ENCODE measurements at places on chromosomes 12 and 14.

- DNase-seq: no peak
Measured at GRCh38 chr14:87999277-87999676, 5.7 kb upstream of the GPR65 start.

DNA sequence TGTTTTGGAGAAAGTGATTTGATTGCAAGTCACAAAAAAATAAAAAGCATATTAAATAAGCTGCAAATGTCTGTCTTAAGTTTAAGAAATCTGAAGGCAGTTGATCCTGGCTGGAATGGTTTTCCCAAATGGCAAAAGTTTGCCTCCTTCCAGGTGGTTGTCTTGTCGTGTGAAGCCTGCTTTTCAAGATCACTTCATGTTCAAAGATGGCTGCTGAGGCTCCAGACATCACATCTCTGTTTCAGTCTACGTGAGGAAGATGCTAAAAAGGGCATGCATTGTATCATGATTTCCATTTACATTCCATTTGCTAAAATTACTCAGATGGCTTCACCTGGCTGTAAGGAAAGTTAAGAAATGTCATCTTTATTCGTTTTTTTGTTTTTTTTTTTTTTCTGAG, 31.6 kb upstream of the HMGA2 start:
- DNase-seq: no peak

DNA sequence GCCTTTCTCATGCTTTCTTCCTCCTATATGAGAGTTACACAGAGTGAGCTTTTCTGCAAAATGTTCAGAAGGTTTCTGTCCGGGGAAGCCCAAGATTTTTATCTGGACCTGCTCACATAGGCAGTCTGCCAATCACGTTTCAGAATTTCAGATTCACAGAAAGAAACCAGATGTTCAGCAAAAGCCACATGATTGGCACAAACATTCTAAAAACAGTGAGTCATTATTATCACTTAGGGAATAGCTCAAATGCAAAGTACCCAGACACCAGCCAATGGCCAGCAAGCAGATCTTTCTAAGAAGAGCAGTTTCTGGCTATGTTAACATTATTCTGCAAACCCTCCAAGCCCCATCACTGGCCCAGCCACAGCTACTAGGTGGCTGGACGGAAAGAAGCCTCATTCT, 1558.5 kb upstream of the TMEM132C start:
- peak; percentile 45 for DNase-seq

- DNase-seq: no peak
Measured at GRCh38 chr14:73240816-73241480, 3.6 kb downstream of the PAPLN start.

GRCh38 chr12:120039711-120040110, 50.7 kb downstream of the BICDL1 start:
- no peak for DNase-seq

DNA sequence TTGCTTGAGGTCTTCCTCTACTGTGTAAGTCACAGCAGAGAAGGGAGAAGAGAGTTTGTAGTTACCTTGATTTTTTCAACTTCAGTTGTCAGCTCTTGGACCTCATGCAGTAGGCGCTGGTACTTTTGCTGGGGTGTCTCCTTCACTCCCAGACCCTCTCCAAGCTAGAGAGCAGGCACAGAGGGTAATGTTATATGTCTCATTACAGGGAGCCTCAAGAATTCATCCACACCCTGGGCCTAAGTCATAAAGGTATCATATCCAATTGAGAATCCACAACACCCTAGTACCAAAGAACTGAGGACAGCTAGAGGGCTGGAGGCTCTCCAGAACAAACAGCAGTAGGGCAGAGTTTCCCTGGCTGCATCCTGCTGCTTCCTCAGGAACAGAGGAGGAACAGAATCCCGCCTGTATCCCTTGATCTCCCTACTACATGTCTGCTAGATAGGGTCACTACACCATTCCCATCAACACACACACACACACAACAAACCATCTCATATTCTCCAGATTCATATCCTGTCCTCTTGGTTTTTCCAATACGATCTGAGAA, 11.9 kb downstream of the DCTN2 start:
- no peak for DNase-seq

DNA sequence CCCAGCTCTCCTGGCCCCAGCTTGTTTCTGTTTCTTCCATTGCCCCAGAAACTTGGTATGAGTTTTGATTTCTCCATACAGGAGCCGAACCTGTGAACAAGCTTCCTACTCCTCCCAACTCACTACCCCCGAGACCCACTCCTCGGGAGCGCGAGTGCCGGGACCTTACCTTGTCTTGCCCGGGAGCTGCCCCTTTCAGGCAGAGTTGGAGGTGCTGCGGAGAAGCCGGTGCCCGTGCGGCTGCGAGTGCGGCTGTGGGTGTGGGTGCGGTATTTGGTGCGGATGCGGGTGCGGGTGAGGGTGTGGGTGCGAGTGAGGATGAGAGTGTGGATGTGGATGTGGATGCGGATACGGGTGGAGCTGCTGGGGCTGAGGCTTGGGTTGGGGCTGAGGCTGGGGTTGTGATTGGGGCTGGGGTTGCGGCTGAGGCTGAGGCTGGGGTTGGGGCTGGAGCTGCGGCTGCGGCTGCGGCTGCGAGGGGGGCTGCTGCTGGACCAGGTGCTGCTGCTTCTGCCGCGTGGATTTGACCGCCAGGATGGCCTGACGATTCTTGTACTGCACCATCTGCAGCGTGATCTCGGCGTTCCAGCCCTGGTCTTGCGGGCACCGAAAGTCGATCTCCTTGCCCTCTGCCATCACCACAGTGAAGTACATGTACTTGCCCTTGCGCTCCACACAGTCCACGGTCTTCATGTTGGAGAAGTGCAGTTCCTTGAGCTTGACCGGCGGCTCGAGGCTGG, 1.1 kb downstream of the PHLDA1 start:
- DNase-seq: peak; percentile 43

DNA sequence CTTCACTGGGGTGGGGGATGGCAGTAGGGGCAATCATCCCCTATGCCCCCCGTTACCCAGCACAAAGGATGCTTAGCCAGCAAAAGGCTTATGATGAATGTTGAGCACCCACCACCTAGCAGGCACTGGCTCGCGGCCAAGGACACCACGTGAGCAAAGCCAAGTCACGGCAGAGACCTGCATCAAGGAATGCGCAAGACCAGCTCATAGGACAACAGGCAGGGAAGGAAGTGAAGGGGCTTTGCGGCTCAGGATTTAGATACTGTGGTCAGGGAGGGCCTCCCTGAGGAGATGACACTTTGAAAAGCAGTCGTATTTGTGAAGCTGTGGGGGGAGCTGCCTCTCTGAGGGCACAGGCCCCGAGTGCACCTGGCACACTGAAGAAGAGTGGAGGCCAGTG, 32.8 kb downstream of the SH2B3 start:
- peak; percentile 62 for DNase-seq

DNA sequence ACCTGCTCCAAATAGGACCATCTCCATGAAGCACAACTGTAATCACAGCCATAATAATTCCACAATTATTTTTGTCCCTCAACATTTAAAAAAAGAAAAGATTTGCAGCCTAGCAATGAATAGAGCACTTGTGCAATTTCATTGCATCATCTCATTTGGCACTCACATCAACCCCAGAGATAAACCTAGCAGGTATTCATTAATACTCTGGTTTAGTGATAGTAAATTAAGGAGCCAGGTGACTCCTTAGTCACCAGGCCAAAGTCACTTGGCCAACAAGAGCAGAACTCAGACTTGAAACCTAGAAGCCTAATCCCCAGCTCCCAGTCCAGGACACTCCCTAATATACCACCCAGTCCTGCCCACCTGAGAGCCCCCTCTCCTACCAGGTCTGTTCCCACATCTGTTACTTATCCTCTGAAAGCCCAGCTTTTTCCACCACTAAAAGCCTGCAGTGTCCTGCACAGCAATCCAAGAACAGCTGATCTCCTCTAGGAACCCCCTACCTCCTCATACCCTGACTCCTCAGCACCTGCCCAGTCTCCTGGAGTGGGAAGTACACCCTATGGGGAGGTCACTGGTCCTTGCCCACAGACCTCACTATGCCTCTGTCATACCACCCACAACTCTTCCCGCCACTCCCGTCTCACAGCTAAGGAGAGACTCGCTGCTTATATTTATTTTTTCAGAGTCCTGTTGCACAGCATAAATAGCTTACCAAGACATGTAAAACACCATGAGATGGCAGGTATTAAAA, 22.1 kb downstream of the OR10P1 start:
- DNase-seq: no peak

DNA sequence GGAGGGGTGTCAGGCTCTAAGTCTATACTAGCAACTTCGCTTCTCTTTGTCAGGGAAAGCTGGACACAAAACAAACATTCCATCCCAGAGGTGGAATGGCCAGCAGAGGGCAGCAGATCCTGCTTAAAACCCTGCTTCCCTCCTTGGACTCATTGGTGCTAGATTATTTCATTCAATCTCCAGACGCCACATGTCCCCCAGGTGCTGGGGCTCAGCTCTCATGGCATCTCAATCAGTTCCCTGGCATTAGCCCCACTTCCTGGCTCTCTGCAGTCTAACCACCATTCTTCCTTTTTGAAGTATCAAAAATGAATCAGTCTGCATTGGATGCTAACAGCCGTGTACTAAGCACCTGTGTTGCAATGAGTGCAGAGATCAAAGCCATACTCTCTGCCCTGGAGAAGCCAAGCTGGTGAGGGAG, 8.1 kb upstream of the PPP1R1A start:
- peak; percentile 55 for DNase-seq

GRCh38 chr12:49622501-49623141, 740 bp upstream of the PRPF40B start:
- peak; percentile 50 for DNase-seq

DNA sequence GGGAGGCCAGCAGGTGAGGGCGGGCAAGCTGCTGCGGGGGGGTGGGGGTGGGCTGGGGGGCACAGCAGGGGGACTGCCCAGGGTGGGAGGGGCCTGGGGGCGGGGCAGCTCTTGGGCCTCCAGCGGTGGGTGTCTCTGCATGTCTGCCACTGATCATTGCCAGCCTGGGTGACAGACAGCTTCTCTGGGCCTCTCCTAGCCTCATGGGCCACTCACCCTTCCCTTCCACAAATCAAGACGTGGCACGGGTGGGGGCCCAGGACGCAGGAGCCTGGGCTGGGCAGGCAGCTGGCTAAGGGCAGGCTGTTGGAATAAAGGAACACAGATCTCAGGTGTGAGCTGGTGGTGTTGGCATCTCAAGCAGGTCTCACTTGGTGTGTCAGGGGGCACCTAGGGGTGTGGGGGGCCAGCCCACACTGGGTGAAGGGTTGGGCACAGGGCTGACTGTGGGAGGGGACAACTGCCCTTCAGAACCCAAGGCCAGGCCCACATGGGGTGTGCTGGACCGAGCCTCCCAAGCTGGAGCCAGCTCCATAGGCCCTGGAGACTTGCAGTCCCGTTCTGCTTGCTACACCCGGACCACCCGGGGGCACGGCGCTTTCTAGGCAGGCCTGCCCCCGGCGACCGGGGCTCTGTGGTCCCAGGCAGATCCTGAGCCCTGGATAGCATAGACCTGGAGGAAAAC, 3.0 kb downstream of the TEDC1 start:
- DNase-seq: no peak

Measured in fibroblast of skin of right biceps (primary cell).